ENCODE measurements at places on chromosomes 5 and 9.

- DNase-seq, result no peak
Observed at GRCh38 chr9:36935768-36936497, 98.1 kb downstream of the PAX5 start.

GRCh38 chr9:37405350-37405749 is 17.1 kb upstream of the GRHPR start:
- DNase-seq, result no peak

DNA sequence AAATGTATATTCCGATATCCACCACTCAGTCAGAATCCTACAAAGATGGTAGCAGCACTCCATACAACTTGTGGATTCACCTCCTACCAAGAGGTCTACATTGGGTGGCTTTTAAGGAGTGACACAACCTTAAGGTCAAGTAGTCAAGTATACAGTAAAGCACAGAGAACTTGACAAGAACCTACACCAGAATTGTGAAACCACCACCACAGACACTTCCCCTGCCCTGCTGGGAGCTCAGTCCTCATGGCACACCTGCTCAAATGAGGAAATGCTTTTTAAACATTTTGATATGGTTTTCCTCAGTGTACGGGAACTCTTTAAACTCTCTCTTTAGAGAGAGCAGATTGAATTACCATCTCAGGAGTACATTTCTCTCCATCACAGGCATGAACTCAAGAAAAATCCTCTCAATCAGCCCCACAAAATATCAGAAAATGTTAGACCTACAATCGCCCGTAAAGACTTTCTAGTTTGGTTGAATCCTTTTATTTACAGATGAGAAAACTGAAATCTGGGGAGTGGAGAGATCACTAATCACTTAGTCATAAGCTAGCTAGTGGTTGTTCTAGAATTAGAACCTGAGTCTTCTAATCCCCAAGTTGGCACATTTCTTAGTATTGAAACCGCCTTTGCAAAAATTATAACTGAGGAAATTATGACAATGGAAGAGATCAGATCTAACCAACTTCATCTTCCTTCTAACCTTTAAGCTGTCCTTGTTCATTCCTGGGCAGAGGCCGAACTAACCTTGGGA is 38.5 kb upstream of the NR4A3 start:
- DNase-seq, result no peak

- no peak for DNase-seq
Observed at GRCh38 chr9:22026696-22027095, 17.6 kb upstream of the CDKN2B start.

- DNase-seq, result no peak
Observed at GRCh38 chr9:18923167-18923566, 109.8 kb downstream of the SAXO1 start.
